ENCODE measurements at places on chromosomes 5 and 9.
A peak's percentile ranks its signal among the peaks of the same experiment; 100 is the strongest.

- DNase-seq: peak; percentile 44
Observed at GRCh38 chr5:142097681-142098080, 10.9 kb upstream of the NDFIP1 start.

GRCh38 chr5:116444373-116445295 is 130.0 kb downstream of the SEMA6A start:
- DNase-seq: no peak

- no peak for DNase-seq
Observed at GRCh38 chr9:121277518-121278295, 9.7 kb downstream of the GSN start.

GRCh38 chr5:27734838-27735237 is 696.5 kb upstream of the CDH9 start:
- DNase-seq: no peak

GRCh38 chr5:149658299-149658698 is 71.8 kb upstream of the PPARGC1B start:
- DNase-seq: no peak

DNA sequence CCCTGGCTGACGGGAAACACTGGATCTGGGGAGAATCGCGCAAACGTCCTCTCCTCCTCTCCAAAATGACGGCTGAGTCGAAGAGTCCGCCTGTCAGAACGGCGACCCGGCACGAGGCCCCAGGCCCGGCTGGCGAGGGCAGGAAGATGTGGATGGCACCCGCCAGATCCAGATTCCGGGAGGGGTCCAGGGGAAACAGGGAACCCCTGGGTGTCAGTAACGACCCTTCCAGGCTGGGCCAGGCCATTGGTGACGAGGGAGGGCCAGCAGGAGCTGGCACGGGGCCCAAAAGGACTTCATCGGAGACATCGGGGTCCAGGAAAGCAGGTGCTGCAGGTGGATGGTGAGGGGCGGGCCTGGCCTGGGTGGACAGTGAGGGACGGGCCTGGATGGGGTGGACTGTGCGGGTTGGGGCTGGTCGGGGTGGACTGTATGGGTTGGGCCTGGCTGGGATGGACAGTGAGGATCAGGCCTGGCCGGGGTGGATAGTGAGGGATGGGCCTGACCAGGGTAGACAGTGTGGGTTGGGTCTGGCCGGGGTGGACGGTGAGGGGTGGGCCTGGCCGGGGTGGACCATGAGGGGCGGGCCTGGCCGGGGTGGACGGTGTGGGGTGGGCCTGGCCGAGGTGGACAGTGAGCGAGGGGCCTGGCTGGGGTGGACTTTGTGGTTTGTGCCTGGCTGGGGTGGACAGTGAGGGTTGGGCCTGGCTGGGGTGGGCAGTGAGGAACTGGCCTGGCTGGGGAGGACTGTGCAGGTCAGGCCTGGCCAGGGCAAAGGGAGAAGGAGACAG is 14.0 kb downstream of the SLC6A3 start:
- no peak for DNase-seq

- DNase-seq: no peak
Observed at GRCh38 chr9:16309082-16309468, 561.4 kb downstream of the BNC2 start.

- DNase-seq: no peak
Observed at GRCh38 chr5:39946356-39947045, 521.7 kb upstream of the DAB2 start.

DNA sequence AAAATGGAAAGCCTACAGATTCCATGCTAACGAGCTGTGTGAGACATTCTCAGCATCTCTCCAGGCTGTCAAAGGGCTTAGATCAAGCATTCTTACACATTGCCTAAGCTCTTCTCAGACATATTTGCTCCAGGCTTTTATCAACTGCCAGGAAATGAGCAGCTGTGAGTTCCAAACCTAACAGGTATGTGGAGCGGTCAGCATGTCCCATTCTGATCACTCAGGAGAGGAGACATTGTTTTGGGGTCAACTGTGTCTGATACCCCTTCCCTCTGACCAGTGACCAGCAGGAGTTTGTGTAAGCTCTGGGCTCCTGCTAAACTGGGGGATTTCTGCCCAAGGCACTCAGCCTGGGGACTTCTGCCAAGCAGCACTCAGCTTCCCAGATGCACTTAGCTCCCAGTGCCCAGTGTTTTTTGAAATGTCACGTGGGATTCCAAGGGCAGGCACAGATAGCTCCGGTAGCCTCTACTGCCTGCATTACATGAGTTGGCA is 229.1 kb downstream of the SEC61B start:
- DNase-seq: no peak

GRCh38 chr9:4986296-4986695 is 1.2 kb downstream of the JAK2 start:
- no peak for DNase-seq

GRCh38 chr5:107771926-107772325 is 101.2 kb upstream of the EFNA5 start:
- no peak for DNase-seq

DNA sequence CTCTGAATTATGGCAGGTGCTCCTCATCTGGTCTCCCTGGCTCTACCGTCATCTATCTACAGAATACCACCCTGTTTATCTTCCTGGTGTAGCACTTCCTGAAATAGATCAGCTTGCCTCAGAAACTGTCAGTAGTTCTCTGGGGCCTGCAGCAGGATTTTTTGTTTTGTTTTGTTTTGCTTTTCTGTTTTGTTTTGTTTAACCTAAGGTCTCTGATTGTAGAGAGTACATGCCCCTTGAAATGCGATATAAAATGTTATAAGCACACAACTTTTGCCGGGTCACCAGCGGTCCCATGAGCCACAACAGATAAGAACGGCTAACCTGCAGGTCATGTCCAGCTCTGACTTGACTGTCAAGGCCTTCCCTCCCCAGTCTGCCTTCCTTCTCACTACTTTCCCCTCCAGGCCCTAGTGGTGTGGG is 26.6 kb upstream of the CREBRF start:
- DNase-seq: no peak

DNA sequence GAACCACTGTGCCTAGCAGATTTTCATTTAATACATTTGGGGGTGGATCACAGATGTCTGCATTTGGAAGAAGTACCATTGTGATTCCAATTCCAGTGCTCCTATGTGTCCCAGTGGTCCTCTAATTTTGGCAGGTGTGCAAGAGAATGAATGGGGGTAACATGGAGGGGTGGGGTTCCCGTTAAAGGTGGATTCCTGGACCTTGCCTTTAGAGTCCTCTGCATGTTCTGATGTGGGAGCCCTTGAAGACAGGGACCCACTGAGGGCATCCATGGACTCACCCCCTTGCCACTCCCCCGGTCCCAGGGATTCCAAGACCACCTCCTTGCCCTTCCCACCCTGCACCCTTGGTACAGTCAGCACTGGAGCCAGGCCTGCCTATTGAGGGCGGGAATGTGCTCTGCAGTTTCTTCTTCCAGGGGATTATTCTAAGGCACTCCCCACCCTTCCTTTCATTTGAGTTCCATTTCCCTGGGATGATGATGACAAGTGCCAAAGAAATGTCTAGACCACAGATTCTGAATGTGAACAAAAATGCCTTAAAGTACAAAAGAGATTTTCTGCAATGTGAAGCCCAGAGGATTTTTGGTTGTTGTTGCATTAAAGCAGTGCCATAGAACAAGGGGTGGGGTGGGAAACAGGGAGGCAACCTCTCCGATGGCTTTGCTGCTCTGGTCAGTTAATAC is 119.4 kb upstream of the PTCH1 start:
- no peak for DNase-seq

GRCh38 chr9:127020802-127021078 is 101.7 kb downstream of the ANGPTL2 start:
- no peak for DNase-seq

DNA sequence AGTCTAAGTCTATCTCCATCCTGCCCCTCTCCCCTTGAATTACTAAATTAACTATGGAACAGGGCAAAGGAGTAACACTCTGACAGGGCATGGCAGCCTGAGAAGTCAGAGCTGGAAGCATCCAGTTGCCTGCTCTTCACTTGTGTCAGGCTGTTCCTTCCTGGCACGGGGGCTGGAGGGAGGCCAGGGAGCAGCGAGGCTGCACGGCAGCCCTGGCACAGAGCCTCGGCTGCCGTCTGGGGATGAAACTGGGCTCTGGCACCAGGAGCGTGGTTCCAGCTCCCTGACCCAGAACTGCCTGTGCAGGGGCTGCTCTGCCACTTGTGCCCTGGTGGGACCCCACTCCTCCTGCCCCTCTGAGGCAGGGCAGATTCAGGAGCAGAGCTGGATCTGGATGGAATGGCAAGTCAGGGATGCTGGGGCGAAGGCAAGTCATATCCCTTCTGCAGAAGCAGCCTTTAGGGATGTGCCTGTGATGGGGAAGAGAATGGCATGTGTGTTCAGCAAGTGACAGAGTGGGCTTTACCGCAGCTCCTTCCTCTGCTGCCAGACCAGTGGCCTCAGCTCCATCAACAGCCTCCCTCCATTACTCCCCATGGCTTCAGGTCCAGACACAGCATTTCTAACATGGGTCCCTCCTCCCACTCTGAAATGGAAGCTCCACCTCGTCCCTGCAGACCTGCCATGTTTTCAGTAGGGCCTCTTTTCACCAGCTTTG is 42.2 kb upstream of the PDE8B start:
- no peak for DNase-seq

DNA sequence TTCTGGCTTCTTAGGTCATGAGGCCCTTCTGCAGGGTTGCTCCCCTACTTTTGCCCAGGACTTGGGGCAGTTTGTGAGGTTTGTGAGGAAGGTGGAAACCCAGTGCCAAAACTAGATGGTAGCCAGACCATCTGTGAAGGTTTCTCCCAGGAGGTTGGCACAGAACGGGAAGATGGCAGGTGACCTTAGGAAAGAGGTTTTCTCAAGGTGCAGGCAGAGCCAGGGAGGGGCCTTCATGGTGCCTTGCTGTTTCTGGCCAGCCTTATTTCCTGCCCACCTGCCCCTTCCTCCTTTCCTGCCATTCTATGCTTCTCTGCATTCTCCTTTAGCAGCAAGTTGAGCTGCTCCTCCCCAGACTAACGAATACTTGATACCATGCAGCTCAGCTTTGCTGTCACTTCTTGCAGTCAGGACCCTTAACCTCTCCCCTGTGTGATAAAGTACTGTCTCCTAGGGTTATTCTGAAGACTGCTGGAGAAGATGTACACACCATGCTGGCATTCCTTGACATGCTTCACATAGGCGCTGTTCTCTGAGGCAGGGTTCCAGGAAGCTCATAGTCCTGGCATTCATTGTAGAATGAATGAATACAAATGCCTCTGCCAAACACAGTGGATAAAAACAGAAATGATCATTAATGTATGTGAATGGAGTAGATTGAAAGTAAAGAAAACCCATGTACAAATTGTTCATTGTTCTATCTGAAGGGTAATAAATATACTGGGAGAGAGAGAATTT is 154.3 kb downstream of the KDM4C start:
- no peak for DNase-seq

- no peak for DNase-seq
Observed at GRCh38 chr5:135120951-135121350, 86.9 kb upstream of the PITX1 start.

GRCh38 chr5:43309637-43310036 is 3.6 kb downstream of the HMGCS1 start:
- no peak for DNase-seq

DNA sequence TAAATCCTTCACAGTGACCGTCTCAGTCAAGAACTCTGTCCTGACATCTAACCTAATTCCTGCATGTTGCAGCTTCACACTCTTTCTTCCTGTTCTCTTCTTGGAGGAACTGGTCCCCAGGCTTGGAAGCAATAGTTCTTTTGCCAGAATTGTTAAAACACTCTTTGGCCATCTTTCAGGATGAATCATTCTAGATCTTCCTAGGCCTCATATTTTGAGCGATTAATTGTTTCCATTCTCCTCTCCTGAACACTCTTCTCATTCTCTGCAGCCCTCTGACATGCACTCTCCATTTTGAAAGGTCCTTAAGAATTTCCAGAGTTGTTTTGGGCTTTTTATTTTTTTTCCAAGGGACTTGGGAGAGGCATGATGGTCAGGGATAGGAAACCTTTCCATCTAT is 85.8 kb downstream of the FAM114A2 start:
- DNase-seq: no peak

DNA sequence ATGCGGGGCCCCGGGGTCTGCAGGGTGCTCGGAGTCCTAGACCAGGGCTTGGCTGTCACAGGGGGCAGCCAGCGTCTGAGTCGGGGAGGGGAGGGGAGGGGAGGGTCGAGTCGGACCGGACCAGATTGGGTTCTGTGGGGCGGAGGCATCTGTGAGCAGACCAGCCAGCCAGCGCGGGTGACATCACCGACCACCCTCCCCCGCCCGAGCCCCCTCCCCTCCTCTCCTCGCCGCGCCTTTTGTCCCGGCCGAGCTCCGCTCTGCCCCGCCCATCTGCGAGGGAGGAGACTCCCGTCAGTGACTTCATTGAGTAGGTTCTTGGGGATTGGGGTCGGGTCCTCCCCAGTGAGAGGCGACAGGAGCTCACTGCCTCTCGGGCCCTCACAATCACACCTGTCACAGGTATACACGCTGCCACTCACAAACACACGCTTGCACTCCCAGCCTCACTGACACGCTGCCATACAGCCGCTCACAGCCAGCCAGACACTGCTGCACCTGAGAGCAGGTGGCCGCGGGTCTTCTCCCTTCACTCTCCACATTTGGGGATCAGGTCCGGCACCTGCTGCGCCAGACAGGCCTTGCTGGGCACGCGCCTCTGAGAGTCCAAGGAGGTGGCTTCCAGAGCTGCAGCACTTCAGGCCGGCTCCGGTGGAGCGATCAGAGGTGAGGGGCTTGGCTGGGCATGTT is 546 bp downstream of the DNAJB5 start:
- peak; percentile 55 for DNase-seq

DNA sequence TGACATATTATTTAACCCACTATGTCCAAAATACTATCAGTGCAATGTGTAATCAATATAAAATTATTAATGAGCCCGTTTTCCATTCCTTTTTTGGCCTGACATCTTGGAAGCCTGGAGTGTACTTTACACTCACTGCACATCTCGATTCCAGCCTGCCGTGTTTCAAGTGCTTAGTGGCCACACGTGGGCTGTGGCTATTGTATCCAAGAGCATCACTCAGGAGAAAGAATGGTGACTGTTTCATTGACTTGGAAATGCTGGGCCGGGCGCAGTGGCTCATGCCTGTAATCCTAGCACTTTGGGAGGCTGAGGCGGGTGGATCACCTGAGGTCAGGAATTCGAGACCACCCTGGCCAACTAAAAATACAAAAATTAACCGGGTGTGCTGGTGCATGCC is 54.5 kb downstream of the CFAP77 start:
- no peak for DNase-seq

DNA sequence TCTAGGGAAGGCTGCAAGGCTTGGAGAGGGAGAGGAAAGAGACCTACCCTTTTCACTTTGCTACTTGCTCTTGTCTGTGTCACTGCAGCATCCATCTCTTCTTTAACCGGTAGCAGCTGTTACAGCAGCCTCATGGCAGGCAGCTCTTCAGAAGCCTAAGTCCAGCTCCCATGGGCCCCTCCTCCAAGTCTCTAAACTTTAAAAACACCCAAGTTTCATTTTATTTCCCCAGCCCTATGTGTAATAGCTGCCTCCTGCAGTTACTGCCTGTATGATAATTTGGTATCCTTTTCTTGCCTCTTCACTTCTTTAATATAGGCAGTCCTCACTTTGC is 313.1 kb upstream of the PIK3R1 start:
- no peak for DNase-seq

- no peak for DNase-seq
Observed at GRCh38 chr9:110179734-110180133, 28.2 kb downstream of the C9orf152 start.
